GM12865 (cell line): ENCODE measurements at places on chromosomes 11 and 22.

- peak; percentile 8 for DNase-seq
Observed at GRCh38 chr11:70153133-70153727, 49.9 kb upstream of the FADD start.

- DNase-seq: peak; percentile 57
Observed at GRCh38 chr22:33492210-33492651, 428.0 kb downstream of the LARGE1 start.

- DNase-seq: no peak
Observed at GRCh38 chr22:19068784-19069271, 53.4 kb downstream of the DGCR2 start.

GRCh38 chr11:6663794-6664469 lies 8.3 kb upstream of the DCHS1 start:
- no peak for DNase-seq

GRCh38 chr11:31820438-31820818 lies 9.3 kb upstream of the PAX6 start:
- DNase-seq: no peak

DNA sequence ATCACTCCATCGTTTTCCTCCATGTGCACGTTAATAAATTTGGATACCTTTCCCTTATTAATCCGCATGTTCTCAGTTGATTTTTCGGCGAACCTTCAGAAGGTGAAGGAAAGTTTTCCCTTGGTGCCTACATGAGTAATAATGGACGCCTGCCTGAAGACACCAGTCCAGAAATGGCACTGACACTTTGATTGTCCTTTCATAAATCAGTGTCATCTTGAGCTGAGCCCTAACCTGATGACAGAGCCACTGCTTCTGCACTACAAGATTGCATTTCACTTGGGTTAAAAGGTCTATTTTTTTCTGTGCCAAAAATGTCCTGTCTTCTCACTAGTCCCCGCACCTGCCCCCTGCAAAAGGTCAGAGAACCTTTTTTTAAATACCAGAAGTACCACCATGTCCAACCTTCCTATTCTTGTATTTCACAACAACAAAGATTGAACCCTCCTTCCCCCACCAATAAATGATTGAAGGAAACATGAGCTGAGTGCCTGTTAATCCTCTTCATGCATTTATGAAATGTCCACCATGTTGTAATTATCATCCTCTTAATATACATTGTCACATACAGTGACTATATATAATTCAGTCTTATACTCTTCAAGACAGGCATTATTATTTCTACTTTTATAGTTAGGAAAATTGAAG lies 219.9 kb upstream of the UBASH3B start:
- no peak for DNase-seq

GRCh38 chr11:81495699-81496292 lies 1237.9 kb downstream of the FAM181B start:
- no peak for DNase-seq

- no peak for DNase-seq
Observed at GRCh38 chr22:35604621-35605368, 12.3 kb downstream of the MB start.

- no peak for DNase-seq
Observed at GRCh38 chr11:44589301-44589700, 23.8 kb downstream of the CD82 start.

DNA sequence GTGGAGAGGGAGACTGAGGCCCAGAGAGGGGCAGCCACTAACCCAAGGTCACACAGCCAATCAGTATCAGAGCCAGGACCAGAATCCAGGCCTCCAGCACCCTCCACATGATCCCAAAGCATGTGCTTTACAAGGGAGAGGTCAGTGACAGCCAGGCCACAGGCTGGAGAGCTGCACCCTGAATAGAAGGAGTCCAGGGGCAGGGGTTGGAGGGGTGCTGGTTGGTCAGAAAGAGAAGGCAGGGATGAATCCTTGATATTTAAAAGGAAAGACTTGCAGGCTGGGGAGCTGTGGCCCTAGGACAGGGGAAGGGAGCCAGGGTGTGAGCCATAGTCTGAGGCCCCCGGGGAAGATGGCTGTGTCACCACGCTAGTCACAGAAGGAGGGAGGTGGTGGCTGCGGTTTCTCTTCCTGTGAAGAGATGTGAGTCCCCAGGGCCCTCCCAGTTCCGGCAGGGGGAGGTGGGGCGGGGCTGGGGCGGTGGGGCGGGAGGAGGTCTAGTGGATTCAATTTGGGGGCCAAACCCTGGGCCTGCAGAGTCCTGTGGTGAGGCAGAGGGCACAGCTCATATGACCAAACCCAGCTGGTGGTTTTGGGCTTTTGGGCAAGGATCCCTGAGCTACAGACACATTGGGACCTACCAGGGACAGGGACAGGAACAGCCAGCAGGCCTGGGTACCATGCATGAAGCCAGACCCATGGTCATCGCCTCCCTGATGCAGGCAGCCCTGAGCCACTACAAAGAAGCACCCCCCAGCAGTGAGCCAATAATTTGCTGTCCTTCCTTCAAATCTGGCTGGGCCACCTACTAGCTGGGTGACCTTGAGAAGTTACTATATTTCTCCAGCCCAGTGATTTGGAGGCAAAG lies 14.0 kb downstream of the RAC2 start:
- DNase-seq: peak; percentile 94

GRCh38 chr22:31272522-31273446 lies 19.5 kb downstream of the PIK3IP1 start:
- peak; percentile 68 for DNase-seq

DNA sequence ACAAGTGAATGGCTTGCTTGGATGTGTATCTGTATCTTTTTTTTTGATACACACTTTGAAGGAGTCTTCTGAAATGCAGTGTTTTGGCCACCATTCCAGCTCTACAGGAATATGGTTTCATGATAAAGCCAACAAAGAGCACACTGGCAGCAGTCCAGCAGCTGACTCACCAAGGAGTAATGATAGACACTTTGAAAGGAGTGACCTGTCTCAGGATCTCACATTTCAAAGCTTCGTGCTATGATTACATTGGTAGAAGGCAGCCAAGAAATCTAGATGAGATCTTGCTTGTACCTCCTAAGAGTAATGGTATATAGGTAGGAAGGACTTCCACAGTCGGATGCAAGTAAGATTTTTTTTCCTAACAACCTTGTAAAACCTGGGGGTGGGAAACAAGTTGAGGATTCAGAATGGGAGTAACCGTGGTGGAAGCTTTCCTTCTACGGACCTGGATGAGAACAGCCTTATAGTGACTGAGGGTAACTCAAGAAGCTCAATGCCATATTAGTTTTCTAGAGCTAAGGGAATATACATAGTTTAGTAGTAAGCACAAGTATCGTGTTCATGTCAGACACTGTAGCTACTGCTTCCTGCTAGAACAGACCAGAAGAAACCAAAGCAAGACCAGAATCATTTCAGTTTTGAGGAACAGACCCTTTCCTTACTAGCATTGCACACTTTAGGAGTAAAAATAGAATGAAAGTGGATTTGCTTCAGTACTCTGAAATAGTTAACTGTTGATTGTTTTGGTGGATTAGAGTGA lies 25.0 kb downstream of the MTMR3 start:
- DNase-seq: peak; percentile 4

GRCh38 chr11:104661471-104661870 lies 236.8 kb downstream of the CASP12 start:
- no peak for DNase-seq

- DNase-seq: no peak
Observed at GRCh38 chr22:36536717-36537116, 7.8 kb upstream of the EIF3D start.

DNA sequence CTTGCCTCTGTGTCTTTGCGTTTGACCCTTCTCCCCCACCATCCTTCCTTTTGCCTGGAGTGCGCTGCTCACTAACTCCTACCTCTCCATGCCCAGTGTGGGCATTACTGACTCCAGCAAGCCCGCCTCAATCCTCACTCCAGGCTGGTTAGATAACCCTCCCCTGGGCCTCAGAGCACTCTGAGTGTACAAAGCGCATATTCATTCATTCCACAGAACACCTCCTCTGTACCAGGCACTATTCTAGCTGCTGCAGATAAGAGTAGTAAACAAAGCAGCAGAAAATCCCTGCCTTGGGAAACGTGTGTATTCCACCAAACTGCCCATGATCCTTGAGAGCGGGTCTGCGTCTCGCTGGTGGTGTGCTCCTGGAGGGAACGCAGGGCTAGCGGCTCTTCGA lies 3.2 kb downstream of the SLC22A8 start:
- no peak for DNase-seq

- no peak for DNase-seq
Observed at GRCh38 chr11:75615751-75616150, 53.1 kb downstream of the MAP6 start.

- DNase-seq: no peak
Observed at GRCh38 chr11:130645843-130646197, 197.4 kb downstream of the ADAMTS15 start.

GRCh38 chr22:46589141-46589748 lies 30.9 kb upstream of the GRAMD4 start:
- no peak for DNase-seq

DNA sequence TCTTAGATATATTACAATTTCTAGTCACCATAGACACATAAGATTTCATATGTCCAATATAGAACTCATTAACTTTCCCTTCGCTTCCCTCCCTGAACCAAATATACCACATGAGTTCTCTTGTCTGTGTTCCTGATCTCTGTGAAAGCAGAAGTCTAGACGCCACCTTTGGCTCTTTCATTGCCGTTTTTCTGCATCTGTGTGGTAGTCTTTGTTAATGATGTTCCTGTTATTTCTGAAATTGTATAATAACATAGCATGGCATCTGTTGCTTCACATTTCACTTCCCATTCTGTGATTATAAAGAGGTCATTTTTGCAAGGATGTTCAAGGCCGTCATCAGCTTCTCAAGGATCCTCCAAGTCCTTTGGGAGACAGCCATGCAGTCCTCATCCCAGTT lies 58.5 kb downstream of the NCAM1 start:
- no peak for DNase-seq

DNA sequence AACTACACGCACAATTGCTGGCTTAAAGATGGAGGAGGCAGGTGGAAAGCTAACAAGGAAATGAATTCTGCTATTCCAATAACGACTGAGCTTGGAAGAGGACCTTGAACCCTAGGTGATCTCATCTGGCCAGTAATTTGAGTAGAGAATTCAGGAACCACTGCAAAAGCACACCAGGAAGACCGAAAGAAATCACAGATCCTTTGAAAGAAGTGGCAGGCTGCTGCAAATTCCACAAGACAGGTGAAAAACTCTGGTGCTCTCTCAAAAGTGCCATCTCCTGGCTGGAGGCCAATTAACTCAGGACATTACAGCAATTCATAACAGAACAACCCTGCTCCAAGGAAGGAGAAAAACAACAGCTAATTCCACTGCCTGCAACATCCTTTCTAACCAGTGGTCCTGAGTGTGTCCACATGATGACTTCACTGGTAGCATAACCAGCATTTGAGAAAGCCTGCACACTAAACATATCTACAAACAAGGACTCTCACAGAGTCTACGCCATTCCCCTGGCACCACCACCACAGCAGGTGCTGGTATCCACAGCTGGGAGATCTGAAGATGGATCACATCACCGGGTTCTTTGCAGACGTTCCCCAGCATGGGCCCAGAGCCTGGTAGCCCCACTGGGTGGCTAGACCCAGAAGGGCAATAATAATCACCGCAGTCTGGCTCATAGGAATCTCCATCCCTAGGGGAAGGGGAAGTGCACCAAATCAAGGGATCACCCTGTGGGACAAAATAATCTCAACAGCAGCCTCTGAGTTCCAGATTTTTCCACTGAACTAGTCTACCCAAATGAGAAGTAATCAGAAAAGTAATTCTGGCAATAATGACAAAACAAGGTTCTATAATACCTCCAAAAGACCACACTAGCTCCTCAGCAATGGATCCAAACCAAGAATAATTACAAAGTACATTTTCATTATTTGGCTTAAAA lies 44.9 kb upstream of the CLTCL1 start:
- DNase-seq: no peak

GRCh38 chr11:31702966-31703365 lies 108.2 kb downstream of the PAX6 start:
- DNase-seq: no peak

GRCh38 chr11:128463979-128464378 lies 123.4 kb downstream of the ETS1 start:
- no peak for DNase-seq

GRCh38 chr11:47714554-47715081 lies 551 bp downstream of the AGBL2 start:
- DNase-seq: peak; percentile 18

GRCh38 chr11:57436031-57436430 lies 9.1 kb upstream of the SLC43A3 start:
- no peak for DNase-seq

- no peak for DNase-seq
Observed at GRCh38 chr11:10494636-10495463, 39.8 kb downstream of the AMPD3 start.

DNA sequence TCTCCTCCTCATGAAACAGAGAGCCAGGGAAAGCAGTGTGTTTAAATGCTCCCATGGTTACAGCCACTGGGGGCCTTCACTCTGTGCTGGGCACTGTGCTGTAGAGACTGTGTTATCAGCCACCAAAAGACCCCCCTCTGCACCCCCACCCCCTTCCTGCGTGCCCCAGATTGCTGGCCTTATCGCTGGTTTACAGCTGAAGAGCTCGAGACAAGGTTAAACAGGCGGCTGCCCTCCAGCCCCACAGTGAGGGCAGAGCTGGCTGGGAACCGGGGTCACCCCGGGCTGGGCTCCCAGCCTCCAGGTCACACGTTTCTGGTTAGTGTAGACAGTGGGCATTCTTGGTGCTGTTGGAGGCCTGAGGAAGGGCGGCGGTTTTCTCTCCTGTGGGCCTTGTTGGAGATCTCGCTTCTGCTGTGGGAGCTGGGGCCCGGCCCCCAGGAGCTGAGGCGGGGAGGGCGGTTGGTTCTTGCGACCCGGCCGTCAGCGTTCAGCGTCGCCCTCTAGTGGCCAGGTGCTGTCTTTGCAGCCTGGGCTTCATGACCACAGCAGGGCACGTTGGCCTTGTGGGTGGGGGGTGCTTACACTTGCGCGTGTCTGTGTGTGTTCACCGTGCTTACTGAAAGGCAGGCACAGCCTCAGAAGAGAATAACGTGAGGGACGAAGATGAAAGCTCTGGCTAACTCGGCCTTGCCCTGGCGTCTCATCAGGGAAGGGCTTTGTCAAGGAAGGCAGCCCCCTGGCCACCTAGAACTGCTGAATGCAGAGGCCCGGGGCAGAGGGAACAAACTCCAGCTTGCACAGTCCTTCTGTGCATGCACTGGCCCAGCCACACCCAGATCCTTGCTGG lies 40.8 kb downstream of the TBC1D22A start:
- DNase-seq: peak; percentile 81

GRCh38 chr11:76376746-76377558 lies 4.0 kb downstream of the THAP12 start:
- DNase-seq: peak; percentile 64

GRCh38 chr11:97345032-97345431 lies 955.2 kb downstream of the JRKL start:
- DNase-seq: no peak
